ENCODE measurements at places on chromosomes 5 and 9.

DNA sequence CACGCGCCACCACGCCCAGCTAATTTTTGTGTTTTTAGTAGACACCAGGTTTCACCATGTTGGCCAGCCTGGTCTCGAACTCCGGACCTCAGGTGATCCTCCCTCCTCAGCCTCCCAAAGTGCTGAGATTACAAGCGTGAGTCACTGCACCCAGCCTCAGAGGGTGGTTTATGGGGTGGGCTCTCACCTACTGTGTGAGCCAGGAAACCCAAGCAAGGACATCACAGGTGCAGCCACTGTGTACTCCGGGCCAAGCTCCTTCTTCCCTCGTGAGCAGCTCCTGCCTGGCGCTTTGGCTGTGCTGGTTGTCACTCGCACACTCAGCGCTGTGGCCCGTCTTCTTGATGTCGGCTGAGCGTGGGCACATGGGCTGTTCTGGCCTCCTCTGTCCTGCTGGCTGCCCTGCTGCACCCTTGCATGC, 70.1 kb downstream of the WNK2 start:
- no peak for DNase-seq

DNA sequence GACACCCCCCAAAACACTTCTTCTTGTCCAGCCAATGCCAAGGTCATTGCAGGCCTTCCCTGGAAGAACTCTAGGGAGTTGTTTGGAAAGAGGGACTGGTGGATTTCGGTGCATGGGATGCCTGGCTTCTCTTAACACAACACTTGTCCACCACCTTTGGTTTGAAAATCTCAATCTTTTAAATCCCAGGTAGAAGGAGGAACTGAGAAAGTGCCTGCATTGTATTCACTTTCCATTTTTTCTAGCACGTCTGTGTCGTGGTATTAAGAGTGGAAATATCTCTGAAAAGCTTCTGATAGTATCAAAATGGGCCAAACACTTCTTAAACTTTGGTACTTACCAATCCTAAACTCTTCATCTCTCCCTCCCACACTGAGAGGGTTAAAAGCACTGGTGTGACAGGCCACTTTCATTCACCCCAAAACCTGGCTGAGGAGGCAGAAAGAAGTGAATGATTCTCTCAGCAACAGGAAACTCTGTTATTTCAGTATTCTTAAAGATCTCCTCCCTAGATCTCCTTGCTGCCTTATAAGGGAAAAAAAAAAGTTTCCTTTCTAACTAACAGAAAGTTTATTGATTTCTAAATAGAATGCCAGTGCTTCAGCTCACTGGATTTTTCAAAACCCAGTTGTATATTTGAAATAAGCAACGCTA, 3.9 kb upstream of the NFIB start:
- DNase-seq, result no peak

DNA sequence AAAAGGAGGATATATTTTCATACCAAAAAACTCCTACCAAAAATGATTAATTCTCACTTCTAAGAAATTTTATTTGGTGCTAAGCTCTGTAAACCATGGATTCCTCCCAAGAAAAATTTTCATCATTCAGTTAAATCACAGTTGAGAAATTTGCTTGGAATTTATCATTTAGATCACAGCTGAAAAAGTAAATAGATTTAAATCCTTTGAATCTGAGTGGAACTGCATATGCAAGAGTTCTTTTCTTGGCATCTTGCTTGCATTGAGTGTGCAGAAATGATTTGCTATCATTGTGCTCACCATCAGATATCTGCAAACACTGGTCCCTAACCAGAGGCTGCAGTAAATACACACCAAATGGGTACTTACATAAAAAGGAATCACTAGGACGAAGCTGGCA, 836.1 kb upstream of the CDH6 start:
- no peak for DNase-seq

DNA sequence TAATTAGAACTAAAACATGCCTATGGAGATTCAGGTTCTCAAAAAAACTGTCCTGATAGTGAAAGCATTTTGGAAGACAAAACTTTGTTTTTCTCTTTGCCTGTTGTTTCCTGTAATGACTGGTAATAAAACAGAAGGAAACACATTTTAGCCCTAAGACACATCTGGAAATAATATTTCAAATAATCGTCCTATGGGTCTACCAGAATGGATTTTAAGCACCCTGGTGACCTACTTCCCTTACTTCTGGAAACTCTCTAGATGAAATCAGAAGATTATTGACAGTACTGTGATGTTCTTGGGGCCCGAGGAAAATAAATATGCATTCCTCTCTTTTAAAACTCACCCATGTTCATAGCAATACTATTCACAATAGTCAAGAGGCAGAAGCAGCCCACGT, 110.1 kb upstream of the TLE4 start:
- no peak for DNase-seq

GRCh38 chr5:167642181-167642580, 649.3 kb upstream of the WWC1 start:
- no peak for DNase-seq

DNA sequence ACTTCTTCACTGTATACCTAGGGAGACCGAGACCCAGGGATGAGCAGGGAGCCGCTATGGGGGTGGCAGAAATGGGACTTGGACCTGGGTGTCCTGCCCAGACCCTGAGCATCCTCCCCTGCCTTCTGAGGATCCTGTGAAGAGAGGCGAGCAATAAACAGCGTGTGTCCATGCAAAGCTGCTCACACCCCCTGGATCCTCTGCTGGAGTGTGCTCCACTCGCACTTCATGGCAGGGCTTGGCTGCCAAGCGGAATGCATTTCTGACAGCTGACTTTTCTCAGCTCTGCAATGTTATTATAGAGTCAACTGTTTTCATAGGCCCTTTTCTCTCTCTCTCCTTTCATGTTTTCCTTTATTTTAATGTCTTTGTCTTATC, 31.0 kb upstream of the ALDH1B1 start:
- DNase-seq, result no peak

DNA sequence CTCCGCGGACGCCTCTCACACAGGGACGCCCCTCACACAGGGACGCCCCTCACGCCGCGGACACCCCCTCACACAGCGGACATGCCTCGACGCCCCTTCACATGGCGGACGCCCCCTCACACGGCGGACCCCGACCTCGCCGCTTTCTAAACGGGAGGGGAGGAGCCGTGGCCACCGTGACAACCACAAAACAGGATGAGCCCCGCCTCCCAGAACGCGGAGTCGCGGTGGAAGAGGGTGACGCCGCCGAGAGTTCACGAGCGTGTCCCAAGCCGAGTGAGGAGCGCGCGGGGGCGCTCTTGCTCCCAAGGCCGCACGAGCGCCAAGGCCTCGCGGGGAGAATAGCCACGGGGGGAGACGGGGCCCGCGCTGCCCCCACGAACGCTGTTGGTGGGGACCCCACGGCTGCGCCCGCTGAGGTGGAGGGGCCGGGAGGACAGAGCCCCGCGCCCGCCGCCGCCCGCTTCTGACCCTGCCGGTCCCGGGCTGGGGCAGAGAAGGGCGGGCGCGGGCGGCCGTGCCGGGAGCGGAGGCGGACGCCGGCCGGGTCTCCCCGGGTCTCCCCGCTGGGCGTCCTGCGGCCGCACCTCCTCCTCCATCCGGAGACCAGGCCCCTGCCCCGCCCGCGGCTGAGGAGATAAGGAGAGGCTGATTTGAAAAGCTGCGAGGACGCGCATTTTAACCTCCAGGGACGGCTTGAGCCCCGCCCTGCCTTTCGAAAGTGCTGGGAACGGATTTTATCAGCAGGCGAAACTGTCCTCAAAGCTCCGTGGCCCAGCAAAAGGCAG, 3.9 kb upstream of the NKD2 start:
- no peak for DNase-seq

DNA sequence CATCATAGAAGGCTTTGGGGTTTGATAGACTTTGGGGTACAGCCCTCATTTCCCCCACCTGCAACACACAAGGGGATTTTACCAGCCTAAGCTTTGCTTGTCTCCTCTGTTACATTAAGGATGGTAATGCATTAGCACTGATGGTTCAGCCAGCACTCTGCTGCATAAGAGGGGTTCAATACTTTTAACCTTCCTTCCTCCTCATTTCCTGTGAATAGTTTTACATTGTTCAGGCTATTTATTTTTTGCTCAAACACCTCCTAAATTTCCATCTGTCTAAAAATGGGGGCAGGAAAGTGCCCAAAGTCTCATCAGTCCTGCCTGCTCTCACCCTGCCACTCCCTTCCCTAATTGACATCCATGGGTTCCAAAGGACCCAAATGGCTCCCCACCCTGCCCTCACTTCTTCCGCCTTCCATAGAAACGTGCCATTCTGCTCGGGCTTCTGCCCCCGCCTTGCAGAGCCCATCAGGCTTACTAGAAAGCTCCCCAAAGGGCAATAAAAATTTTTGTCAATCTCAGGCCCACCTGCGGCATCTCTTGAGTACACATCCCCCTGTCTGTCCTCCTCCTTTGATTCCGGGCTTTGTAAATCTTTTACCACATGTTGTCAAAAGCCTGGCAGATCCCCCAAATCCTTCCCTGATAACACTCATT, 239.5 kb upstream of the SLC24A2 start:
- no peak for DNase-seq

Measured in stimulated activated CD8-positive, alpha-beta memory T cell treated with anti-CD3 and anti-CD28 coated beads, Interleukin-2, amount 100 ng/mL, for 48 hours (primary cell).